ENCODE measurements at places on chromosomes 12 and 14.

DNA sequence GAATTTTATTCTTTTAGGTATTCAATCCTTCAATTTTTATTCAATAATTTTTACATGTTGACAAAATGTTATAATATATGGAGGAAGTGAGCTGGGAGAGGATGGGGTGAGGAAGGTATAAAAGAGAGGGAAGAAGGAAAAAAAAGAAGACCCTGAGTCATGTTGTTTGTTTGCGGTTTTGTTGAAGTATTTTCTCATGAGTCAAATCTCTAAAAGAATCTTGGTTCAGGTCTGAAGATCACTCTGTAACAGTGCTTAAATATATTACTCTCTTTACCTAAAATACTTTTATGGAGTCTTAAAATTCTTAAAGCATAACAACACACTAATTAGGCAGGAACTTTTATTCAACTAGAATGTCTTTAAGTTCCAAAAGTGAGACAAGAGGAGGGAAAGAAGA lies 489.6 kb upstream of the GARIN6 start:
- DNase-seq, result no peak

GRCh38 chr12:119828300-119828699 lies 48.8 kb downstream of the CIT start:
- DNase-seq, result no peak

- no peak for DNase-seq
Measured at GRCh38 chr12:56999456-56999855, 6.9 kb downstream of the ZBTB39 start.

DNA sequence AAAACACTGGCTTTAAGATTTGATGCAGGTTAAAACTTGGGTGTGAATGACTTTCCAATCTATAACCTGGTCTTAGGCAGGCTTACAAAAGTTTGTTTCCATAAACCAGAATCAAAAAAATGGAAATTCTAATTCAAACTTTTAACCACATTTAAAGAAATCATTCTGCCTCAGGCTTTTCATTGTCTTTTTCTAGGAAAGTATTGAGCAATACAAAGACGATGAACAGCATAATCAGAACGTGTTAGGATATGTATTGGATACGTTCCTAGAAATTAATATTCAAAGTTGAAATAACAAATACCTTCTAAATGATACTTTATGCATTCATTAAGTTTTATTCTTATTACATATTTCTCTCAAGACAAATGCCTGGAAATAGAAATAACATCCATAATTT lies 172.9 kb downstream of the CEP128 start:
- DNase-seq, result no peak

DNA sequence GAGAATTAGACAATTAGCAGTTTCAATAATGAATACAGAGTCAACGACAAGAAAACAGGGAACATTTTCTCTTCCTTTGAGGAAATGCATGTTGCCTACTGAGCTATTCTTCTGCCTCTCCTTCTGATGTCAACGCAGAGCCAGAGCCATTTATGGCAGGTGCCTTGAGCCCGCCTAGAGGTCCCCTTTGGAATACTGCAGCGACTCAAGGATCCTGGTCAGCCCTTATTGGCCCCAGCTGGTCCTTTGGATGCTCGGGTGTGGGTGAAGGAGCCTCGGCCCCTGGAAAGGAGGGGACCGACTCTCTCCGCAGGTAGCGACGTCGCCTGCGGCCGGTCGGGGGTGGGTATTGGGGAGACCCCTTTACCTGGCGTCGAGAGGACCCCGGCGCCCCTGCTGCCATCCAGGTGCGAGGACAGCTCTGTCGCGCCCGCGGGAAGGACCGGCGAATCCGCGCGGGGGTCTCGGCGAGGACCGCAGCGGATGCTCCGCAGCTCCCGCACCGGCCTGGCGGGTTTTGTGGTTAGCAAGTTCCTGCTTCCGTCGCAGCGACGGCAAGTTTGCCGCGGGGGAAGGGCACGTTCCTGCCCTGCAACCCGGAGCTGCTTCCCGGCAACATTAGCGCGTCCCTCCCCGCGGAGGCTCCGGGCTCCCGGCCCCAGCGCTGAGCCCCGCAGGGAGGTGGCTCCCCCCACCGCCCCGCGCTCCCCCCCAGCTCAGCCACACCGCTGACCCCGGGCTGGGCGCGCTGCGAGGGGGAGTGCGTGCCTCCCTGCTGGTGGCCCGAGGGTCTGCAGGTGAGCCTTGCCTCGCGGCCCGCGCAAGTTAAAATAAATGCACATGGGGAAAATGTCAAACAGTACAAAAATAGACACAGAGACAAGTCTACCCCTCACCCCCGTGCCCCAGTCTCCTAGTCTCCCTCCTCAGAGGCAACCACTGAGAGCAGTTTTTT lies at the start of gene MANSC1:
Gene MANSC1 (minus strand): TSS at position 532 of the 955 bp plus-strand sequence. CDS start 6,928 bp downstream, outside the sequence.
- DNase-seq, result peak; percentile 73

DNA sequence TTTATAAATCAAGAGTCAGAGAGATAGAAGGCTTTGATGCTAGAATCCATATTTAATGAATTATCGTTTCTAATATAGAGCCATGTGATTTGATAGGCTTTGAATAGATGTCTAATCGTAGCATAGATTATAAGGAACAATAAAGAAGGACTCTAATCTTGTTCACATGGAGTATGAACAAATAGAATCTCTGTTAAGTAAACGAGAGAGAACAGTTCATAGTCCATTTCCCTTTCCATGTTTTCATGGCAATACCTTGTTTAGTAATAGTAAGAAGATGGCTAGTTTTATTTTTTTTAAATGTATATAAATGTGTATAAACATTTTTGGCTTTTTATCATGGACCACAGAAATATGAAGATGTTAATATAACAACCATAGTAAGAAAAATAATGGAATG lies 32.3 kb upstream of the RAD51AP1 start:
- DNase-seq, result no peak

- DNase-seq, result peak; percentile 69
Measured at GRCh38 chr14:24399447-24399822, 632 bp downstream of the NYNRIN start.

DNA sequence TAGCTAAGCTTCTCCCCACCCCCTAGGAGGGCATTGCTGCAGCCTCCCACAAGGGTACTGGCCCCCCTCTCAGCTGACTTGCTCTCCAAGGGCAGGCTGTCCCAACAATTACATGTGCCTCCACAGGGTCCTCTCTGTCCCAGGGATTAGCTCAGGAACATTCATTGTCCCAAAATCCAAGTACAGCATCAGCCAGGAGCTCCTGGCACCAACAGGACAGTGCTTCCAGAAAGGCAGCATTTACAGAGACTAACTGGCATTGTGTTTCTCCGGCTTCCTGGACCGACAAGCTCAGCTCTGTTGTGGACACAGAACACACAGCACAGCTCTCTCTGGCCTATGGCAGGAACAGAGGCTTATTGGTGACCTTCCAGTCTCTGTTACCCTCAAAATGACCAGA lies 21.7 kb downstream of the ABCD4 start:
- DNase-seq, result no peak

DNA sequence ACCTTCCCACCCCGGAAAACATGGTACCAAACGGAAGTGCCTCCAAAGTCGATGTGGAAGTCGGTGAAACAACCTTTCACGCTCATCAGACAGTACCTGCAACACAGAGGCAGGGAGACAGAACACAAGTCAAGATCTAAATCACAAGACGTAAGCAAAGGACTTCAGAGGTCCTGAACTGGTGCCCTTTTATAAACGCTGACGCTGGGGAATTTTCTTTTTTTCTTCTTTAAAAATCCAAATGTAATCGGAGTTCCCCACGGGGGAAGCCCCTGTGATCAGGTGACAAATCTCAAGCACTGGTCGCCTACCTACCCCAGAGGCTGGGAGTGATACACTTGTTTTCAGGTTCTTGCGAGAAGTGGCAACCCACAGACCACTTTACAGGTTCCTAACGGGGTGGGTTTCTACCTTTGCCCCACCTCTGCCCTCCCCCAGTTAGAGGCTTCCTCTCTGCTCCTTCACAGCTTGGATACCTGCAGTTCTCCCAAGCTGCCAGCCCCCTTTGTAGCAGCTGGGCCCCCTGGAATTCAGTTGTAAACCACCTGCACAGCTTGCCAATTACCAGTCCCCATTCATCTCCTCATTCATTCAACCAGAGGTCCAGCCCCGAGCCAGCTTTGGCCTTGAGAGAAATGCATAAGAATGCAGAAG lies 46.2 kb downstream of the KDM2B start:
- DNase-seq, result no peak

DNA sequence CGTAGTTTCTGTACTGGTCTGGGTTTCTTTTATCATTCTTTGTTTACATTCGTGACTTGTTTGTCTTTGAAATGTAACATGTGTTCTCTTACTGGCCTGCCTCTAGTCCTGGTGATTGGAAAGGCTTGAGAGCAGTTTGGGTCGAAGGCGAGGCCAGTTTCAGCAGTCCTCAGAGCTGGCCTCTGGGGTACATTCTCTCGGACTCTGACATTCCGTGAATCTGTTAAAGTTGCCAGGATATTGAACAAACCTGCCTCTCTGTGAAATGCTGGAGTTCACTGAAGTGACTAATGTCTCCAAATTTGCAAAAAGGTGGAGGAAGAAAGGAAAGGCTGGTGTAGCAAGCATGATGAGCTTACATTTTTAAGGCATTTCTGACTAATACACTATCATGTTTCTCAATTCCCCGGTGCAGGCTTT lies 1.5 kb downstream of the PLEKHA5 start:
- peak; percentile 65 for DNase-seq

DNA sequence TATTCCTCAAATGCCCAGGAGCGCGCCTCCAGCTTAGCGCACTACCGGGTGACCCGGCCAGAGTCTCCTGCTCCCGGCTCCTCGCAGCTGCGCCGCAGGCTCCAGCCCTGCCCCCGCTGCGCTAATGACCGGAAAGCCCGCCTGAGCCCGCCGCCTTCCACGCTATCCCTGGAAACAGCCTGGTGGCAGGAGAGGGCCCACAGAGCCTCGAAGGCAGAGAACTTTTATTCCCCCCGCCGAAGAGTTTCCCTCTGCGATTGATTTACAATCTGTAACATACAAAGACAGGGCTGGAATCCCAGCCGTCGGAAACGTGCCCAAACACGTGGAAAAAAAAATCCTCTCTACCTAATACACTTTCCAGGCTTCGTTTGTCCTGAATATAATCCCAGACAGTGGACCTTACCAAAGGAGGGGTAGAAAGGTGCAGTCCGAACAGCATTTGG lies 1.5 kb downstream of the COL2A1 start:
- peak; percentile 55 for DNase-seq

GRCh38 chr12:101501410-101501995 lies 26.4 kb downstream of the SPIC start:
- DNase-seq, result peak; percentile 96

GRCh38 chr12:117109943-117110635 lies 10.9 kb upstream of the TESC start:
- DNase-seq, result no peak

GRCh38 chr12:26798640-26799039 lies 34.4 kb downstream of the ITPR2 start:
- no peak for DNase-seq

GRCh38 chr14:22097072-22097471 lies 423.5 kb upstream of the OR4E1 start:
- DNase-seq, result no peak

- DNase-seq, result no peak
Measured at GRCh38 chr14:70692210-70692609, 50.5 kb downstream of the TTC9 start.

All from DMS79 treated with DMSO at 0.1 percent for 48 hours (cell line).